ENCODE measurements at places on chromosomes 7 and 10. TPM values are rescaled to one million over a fixed set of nuclear protein-coding genes. Genes with fewer than 3 reads are reported as not detected.

Gene ELMO1
- total RNA-seq, result 113 TPM

Gene ATOH7
- total RNA-seq, result not detected

Gene FKBP6
- not detected for total RNA-seq

Gene ZNF503
- 0.07 TPM for total RNA-seq

GRCh38 chr10:77943121-77943901 lies 16.8 kb upstream of the DLG5 start:
- no peak overlapping the region for H3K27ac ChIP-seq
- H3K4me1 ChIP-seq, result no peaks in the 10 kb centered on the region
- H3K4me3 ChIP-seq, result no peak overlapping the region
- peaks cover 6% of the 10 kb centered on the region for H3K27me3 ChIP-seq

GRCh38 chr10:119755446-119755845 lies 29.6 kb downstream of the INPP5F start:
- H3K4me1 ChIP-seq, result peaks cover 3% of the 10 kb centered on the region
- no peak for DNase-seq
- H3K4me3 ChIP-seq, result no peak overlapping the region
- peaks cover 2% of the 10 kb centered on the region for H3K36me3 ChIP-seq

GRCh38 chr10:59362959-59363381 lies 621 bp upstream of the FAM13C start:
- DNase-seq, result no peak
- no peak overlapping the region for H3K4me3 ChIP-seq
- H3K27ac ChIP-seq, result no peak overlapping the region
- H3K36me3 ChIP-seq, result no peaks in the 10 kb centered on the region

- DNase-seq, result no peak
- H3K36me3 ChIP-seq, result no peaks in the 10 kb centered on the region
- no peaks in the 10 kb centered on the region for H3K27me3 ChIP-seq
- H3K4me1 ChIP-seq, result no peaks in the 10 kb centered on the region
- H3K27ac ChIP-seq, result no peak overlapping the region
- H3K4me3 ChIP-seq, result no peak overlapping the region
Observed at GRCh38 chr10:126058507-126058906, 162.1 kb downstream of the FANK1 start.

- no peak overlapping the region for H3K27ac ChIP-seq
- H3K4me3 ChIP-seq, result no peak overlapping the region
- H3K36me3 ChIP-seq, result no peaks in the 10 kb centered on the region
- DNase-seq, result no peak
- no peaks in the 10 kb centered on the region for H3K4me1 ChIP-seq
Observed at GRCh38 chr7:94414481-94414880, 19.8 kb downstream of the COL1A2 start.

DNA sequence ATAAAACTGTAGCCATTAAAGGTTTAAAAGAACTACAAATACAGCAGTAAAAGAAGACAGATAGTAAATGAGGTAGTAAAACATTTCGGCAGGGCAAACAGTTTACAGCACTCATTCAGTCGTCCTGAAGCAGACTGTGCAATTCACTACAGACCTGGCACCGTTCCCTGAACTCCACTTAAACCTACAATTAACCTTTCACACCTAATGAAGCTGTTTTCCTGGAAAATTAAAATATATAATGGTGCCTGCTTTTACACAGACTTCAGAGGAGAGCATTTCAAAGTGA lies 335.3 kb downstream of the GFRA1 start:
- no peaks in the 10 kb centered on the region for H3K4me1 ChIP-seq
- no peak overlapping the region for H3K27ac ChIP-seq
- no peaks in the 10 kb centered on the region for H3K27me3 ChIP-seq
- no peak for DNase-seq

GRCh38 chr7:80675090-80675489 lies 36.6 kb downstream of the CD36 start:
- DNase-seq, result no peak
- no peaks in the 10 kb centered on the region for H3K36me3 ChIP-seq
- no peaks in the 10 kb centered on the region for H3K4me1 ChIP-seq

GRCh38 chr10:127678091-127678490 lies 58.9 kb upstream of the FOXI2 start:
- peaks cover 4% of the 10 kb centered on the region for H3K27me3 ChIP-seq
- no peak overlapping the region for H3K27ac ChIP-seq
- H3K4me3 ChIP-seq, result no peak overlapping the region
- DNase-seq, result no peak
- H3K4me1 ChIP-seq, result no peaks in the 10 kb centered on the region
- no peaks in the 10 kb centered on the region for H3K36me3 ChIP-seq

GRCh38 chr10:49518982-49519578 lies 19.8 kb downstream of the ERCC6 start:
- no peak for DNase-seq
- H3K27me3 ChIP-seq, result no peaks in the 10 kb centered on the region
- H3K27ac ChIP-seq, result no peak overlapping the region
- peaks cover 10% of the 10 kb centered on the region for H3K36me3 ChIP-seq
- H3K4me3 ChIP-seq, result no peak overlapping the region

DNA sequence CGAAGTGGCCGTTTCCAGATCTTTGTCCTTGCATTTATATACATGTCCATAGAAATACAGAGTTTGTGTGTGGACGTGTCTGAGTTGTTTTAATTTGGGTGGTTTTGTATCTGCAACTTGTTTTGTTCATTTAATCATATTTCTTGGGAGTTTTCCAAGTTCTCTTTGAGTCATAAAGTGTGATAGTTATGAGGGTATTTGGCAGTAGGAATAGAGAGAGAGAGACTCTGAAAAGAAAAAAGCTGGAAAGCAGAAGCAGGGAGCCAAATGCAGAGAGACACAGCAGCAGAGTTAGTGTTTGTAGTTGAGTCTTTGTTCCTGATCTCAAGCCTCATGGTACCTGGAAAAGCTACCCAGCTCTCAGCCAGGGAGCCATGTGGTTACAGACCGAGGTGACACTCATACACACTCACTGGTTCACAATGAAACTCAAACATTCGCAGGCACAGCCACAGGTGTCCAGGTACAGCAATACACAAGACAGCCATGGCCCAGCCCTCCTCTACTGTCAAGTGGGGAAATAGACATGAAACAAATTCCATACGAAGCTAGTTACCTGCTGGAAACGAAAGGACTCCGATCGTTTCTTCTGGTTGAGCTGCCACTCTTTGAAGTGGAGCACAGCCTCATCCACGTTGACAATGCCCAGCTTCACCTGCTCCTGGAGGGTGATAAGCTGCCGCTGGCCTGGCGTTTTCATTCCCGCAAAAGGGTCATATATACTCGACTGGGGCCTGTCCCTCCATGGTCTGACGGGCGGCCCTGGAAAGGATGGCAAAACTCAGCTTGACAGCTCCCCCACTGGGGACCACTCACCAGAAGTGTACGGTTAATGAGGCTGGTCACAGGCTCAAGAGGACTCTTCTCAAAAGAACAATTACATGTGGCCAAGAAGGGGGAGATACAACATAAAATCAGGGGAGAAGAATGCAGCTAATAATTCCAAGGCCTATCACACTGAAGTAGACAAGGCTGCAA lies 33.3 kb upstream of the TM9SF3 start:
- H3K4me1 ChIP-seq, result no peaks in the 10 kb centered on the region
- H3K27ac ChIP-seq, result no peak overlapping the region
- no peak overlapping the region for H3K4me3 ChIP-seq
- no peak for DNase-seq
- no peaks in the 10 kb centered on the region for H3K27me3 ChIP-seq

DNA sequence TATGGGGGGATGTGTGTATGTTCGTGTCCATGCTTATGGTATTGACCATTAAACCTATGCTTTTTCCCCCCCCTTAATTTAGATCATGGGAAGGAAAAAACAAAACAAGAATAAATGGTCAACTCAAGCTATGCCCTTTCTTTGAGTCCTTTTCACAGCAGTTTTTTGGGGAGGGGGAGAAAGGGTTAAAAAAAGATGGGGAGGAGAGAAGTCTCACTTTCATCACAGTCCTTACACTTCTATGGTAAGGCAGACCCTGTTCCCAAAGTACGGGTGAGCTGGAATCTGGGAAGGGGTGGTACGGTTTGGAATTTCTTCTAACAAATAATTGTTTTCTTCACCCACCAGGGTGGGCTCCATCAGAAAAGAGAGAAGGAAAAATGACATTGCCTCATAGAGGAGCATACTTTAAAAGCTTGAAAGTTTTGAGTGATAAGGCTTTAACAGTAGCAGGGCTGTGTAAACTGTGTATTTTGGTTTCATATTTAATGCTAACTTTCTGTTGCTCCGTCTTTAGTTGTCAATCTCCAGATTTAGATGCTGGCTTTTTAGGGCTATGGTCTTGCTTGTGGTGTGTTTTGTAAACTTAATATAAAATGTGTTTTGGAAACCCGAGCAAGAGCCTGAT lies 180.1 kb downstream of the TCF7L2 start:
- H3K36me3 ChIP-seq, result no peaks in the 10 kb centered on the region
- DNase-seq, result no peak
- H3K27me3 ChIP-seq, result peaks cover 32% of the 10 kb centered on the region

DNA sequence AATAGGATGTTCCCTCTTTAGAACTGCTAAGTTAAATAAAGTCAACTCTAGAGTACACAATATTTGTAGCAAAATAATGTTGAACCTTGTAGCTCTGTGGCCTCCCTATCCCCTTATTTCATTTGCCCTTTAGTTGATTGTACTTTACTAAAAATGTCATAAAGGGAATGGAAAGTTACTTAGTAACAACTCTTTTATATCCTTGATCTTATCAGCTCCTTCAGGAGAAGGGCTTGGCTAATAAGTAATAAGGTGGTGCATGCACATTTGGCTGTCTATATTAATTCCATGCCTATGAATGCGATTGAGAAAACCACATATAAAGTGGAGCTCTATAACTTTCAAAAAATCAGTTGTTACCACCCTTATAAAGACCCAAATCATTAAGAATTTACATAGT lies 41.5 kb upstream of the GATA3 start:
- no peaks in the 10 kb centered on the region for H3K27me3 ChIP-seq
- no peak overlapping the region for H3K4me3 ChIP-seq
- peaks cover 17% of the 10 kb centered on the region for H3K36me3 ChIP-seq
- DNase-seq, result no peak
- no peaks in the 10 kb centered on the region for H3K4me1 ChIP-seq
- H3K27ac ChIP-seq, result no peak overlapping the region

DNA sequence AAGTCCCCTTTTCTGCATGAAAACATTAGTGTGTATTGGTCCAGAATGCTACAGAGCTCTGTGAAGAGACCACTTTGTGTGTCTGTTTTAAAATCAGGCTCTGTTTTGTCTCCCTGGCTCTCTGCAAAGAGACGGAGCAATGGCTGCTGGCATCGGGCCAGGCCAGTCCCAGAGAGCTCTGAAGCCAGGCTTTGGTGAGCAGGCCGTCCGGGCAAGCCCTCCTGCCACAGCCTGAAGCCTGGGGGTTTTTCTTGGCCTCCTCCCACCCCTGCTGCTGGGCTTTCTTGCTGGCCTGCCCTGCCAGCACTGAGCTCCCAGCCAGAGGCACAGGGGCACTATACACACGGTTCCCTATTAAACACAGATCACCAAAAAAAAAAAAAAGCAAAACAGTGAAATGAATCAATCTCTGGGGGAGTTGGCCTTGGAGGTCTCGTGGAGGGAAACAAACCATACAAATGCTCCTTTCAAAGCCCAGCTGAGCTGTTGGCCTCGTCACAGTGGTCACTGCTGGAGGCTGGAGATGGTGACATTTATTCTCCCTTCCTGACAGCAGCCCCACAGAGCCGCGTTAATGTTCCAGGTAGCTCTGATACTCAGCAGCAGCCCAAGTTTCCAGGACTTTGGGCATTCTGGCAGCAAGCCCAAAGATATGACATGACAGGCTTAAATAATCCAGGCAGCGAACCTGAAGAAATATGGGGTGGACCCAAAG lies 237.2 kb downstream of the TCF7L2 start:
- H3K27ac ChIP-seq, result no peak overlapping the region
- H3K4me3 ChIP-seq, result no peak overlapping the region
- H3K36me3 ChIP-seq, result no peaks in the 10 kb centered on the region
- H3K4me1 ChIP-seq, result no peaks in the 10 kb centered on the region

Data from activated T-helper 1 cell treated with anti-CD3 and anti-CD28 coated beads, Interleukin-12 subunit alpha, Interleukin-12 subunit beta, Interleukin-2, Interleukin-4 antibody, amounts not matched to agents 30 ng/mL and 10 ng/mL and 1 ng/mL, durations not matched to agents 14 hours and 24 hours and 36 hours (primary cell).